HuH-7 (cell line): ENCODE measurements at places on chromosomes 7 and 10.

GRCh38 chr10:115949282-115949844 is 323.6 kb downstream of the GFRA1 start:
- DNase-seq: no peak

- no peak for DNase-seq
These were observed 10.0 kb downstream of the SFTPD start for GRCh38 chr10:79938728-79939406.

DNA sequence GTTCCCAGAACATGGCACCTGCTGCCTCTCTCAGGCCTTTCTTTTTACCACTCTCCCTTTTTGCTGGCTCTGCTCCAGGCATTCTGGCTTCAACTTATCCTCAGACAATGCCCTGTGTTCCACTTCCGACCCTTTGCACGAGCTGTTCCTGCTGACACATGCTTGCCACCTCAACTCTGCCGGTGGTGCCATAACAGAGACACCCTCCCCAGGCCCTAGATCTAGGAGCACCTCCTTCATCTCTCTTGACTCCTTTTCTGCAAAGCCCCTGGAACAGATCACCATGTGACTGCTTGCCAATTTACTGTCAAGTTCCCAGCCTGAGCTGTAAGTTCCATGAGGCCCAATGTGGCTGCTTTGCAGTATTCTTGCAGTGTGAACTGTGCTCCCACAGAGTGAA is 256.0 kb upstream of the MKI67 start:
- no peak for DNase-seq

DNA sequence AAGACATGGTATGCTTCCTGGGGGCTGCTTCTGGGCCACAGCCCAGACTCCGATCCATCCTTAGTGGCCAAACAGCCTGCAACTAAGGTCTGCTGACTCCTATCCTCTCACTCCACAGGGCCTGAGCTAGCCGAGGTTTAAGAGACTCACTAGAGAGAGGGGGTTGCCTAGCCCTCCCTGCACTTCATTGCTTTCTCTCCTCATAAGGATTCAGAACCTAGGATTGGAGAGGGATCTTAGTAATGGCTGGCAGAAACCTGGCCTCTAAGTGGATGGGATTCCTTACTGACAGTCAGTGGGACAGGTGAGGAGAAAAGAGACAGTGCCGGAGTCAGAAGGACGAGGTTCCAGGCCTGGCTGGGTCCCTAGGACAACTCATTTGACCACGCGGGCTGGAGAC is 8.2 kb upstream of the DDIT4 start:
- DNase-seq: no peak

DNA sequence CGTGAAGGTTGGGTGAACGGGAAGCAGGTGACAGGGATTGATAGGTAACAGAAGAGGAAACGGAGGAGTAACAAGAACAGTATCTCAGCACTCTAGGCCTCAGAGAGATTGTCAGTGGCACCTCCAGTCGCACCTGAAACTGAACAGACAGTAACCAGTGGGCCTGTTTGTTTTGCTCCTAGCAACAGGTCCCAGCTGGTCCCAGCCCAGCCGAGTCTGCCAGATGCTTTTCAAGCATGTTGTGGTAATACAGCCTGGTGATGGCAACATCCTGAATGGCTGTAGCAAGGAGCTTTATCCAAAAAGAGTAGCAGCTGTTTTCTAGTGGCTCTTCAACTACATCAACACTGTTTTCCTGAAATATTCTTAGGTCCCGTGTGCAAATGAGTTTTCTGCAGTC is 4.7 kb downstream of the CACNB2 start:
- DNase-seq: no peak

DNA sequence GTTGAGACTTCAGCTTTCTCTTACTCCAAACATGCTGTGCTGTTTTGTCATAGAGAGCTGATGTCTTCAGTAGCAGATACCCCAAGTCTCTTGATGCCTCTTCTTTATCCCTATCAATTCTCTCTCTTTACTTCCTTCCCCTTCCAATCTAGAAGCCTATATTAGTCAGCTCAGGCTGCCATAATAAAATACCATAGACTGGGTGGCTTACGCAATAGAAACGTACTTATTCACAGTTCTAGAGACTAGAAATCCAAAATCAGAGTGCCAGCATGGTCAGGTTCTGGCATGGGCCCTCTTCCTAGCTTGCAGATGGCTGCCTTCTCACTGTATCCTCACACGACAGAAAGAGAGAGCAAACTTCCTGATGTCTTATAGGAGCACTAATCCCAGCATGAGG is 9.0 kb upstream of the GARS1 start:
- DNase-seq: no peak

DNA sequence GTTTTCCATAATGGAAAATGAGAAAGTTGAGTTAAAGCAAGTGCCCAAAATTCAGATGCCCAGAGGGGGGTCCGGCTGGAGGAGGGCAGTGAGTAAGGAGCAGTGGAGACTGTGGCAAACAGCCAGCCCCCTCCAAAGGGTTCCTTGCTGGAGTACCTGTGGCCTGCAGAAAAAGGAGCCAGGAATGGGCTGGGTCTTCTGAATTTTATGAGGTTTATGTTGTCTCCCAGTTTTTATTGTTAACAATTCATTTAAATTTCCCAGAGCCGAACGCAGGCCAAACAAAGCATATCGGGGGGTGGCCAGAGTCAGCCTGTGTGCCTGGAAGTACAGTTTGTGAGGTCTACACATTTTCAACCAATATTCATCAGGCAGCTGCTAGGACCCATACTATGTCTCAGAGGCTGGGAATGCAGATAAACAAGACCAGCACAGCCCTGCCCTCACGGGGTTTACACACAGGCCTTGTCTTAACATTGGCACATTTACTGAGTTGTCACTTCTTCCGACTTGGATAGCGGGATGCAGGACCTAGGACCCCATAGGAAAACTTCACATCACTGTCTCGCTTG is 12.9 kb upstream of the CSGALNACT2 start:
- no peak for DNase-seq

- no peak for DNase-seq
These were observed 40.1 kb downstream of the ELMO1 start for GRCh38 chr7:37408291-37409228.

GRCh38 chr10:86500846-86501245 is 20.7 kb downstream of the WAPL start:
- no peak for DNase-seq

- no peak for DNase-seq
These were observed 10.0 kb downstream of the GLI3 start for GRCh38 chr7:42227021-42227420.

- no peak for DNase-seq
These were observed 298.9 kb upstream of the HPS1 start for GRCh38 chr10:98745645-98746044.

GRCh38 chr10:14414901-14415300 is 84.2 kb upstream of the FRMD4A start:
- no peak for DNase-seq

DNA sequence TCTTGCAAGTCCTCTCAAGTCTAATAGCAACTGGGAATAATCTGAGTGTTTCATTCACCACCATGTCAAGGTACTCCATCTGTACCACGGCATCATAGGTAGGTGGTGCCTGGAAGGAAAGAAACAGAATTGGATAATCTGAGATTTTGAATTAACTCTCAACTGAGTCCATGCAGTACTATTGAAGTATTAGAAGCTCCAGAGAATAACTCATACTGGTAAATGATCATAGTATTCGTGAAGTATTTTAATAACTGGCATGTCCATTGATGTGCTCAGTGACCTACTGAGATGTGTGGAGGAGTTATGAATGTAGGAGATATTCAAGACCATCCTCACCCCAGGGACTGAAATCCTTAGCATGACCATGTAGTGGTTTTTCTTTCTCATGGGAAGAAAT is 27.1 kb downstream of the CYP3A5 start:
- DNase-seq: no peak

GRCh38 chr7:94177441-94177840 is 173.3 kb upstream of the BET1 start:
- DNase-seq: no peak

DNA sequence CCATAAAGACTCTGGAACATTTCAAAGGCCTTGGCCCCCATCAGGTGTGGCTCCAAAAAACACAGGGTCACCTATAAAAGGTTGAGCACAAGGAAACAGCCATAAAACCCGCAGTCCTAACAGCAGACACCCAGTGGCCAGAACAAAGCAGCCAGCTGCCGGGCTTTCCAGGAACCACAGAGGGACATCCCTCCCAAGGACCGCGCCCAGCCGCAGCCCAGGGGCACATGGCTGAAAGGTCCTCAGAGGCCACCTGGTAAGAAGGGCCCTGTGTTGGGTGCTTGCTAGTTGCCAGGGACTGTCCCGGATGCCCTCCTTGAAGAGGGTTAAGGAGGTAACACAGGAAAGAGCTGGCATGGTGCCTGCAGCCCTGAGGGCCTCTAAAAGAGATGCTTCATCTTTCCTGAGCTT is 32.7 kb downstream of the KCNMA1 start:
- no peak for DNase-seq

- DNase-seq: no peak
These were observed 181.8 kb upstream of the CSTF2T start for GRCh38 chr10:51881213-51881612.

DNA sequence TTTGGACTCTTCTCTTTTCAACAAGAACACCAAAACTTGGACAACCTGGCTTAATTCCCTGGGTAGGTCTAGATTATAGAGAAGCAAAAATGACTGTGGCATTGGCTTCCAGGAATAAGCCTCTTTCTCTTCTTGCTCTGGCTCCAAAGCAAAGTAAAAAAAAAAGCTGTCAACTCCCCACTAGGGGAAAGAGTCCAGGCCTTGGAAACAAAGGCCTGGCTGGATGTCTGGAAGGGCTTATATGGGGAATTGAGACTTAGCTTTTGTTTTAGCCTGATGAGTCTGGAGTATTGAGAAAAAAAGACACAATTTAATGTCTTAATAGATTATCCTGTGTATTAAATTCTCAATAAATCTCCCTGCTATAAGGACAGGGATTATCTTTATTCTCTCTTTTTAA is 300.6 kb downstream of the SORCS3 start:
- no peak for DNase-seq

DNA sequence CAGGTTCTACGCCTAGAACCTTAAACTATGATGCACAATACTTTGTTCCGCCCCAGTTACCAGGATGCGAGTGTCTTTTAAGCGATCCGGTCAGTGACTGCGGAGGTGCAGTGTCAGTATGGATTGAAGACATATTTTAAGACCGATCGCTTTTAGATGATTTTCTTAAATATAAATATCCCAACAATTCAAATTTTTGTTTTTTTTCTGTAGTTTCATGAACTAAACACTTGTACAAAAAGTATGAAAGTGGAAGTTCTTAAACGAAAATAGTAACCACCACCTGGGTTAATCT is 835 bp downstream of the COMMD3 start:
- DNase-seq: no peak

GRCh38 chr7:69959789-69960499 is 361.7 kb downstream of the AUTS2 start:
- DNase-seq: no peak

GRCh38 chr10:119705434-119705831 is 20.4 kb upstream of the INPP5F start:
- no peak for DNase-seq

DNA sequence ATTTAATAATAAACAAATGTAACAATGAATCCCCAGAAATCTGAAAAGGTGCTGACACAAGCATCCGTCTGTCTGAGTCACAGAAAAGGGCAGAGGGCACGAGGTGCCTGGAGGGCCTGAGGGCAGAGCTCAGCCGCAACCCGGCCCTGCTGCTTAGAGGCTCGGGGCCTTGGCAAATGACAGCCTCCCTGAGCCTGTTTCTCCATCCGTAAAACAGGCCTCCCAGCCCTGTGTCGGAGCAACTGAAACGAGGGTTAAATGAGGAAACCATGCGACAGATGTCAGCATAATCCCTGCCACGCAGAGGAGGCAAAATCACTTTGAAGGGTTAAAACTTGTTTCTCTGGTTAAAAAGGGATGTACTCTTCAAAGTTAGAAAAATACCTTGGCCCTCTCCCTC is 24.9 kb downstream of the NUDT1 start:
- no peak for DNase-seq

DNA sequence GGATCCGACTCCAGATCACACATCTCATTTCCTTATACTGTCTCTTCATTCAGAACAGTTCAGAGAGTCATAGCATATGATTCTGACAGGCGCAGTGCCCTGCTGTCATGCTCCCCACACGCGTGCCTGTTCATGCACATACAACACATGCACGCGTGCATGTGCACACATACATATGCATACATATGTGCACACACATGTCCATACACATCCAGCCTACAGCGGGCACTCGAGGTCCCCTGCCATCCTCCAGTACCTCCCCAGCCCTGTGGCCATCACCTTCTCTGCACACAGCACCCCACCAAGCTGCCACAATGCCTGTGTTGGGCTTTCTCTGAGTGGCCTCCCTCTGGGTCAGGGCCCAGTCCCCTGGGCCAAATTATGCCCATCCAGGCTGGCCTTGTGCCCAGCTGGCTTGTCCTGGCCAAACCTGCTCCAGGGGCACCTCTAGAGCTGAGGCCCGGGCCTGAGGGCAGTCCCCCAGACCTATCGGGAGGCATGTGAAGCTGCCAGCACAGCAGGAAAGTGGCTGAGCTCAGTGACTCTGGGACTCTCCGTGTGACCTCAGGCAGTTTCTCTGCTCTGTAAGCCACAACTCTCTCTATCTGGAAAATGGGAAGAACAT is 49.4 kb upstream of the RET start:
- no peak for DNase-seq

- no peak for DNase-seq
These were observed 3.9 kb downstream of the MPP7 start for GRCh38 chr10:28298951-28299350.

- no peak for DNase-seq
These were observed 44.4 kb downstream of the UNC5B start for GRCh38 chr10:71256661-71257318.

- no peak for DNase-seq
These were observed 189.4 kb downstream of the HDAC9 start for GRCh38 chr7:18684916-18685315.

DNA sequence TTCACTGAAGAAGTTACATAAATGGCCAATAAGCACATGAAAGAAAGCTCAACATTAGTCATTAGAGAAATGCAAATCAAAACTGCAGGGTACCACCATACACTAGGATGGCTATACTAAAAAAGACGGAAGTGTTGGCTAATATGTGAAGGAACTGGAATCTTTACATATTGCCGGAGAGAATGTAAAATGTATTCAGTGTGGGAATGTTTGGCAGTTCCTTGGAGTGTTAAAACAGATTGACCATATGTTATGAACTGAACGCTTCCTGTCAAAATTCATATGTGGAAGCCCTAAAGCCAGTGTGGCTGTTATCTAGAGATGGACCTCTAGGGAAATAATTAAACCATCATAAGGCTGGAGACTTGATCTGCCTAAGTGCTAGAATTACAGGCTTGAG is 33.1 kb downstream of the SUV39H2 start:
- no peak for DNase-seq

DNA sequence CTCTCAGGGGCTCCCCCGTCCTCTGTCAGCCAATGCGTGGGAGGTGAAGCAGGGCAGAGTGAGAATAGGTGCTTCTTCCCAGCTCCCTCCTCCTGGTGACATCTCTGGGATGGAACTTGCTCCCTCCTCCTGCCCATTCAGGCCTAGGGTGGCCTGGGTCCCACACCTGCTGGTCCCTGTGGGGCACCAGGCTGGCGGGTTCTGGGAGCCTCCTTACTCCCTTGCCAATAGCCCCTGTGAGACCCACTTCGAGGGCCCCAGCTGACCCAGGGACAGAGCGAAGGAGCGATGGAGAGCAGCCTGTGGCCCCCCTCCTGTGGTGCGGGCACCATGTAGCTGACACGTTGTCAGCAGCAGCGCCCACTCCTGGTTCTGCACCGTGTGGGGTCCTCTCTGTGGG is 512.6 kb downstream of the GLRX3 start:
- DNase-seq: no peak

GRCh38 chr7:88391247-88391646 is 84.6 kb upstream of the STEAP4 start:
- peak; percentile 23 for DNase-seq

GRCh38 chr7:39602351-39602750 is 21.0 kb upstream of the RALA start:
- DNase-seq: no peak
